ENCODE measurements at places on chromosomes 3 and 15. TPM values are rescaled to one million over a fixed set of nuclear protein-coding genes. Genes with fewer than 3 reads are reported as not detected.
A peak's percentile ranks its signal among the peaks of the same experiment; 100 is the strongest.

- DNase-seq = no peak
These were observed 5.9 kb upstream of the TRA2B start for GRCh38 chr3:185943760-185944106.

DNA sequence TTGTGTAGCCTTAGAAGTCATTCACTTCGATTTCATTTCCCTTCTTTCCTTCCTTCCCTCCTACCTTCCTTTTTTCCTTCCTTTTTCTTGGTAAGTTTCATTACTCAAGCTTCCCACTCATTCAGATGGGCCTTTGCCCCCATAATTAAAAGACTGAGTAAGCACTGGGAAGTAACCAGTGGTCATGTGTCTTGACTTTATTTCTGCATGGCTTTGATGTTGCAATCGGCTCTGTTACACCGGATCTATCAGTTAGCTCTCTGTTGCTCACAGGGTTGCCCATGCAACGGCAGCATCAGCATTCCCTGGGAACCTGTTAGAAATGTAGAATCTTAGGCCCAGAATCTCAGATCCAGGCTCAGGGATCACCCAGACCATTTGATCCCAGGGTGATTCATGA, 25.6 kb upstream of the LARS2 start:
- DNase-seq = no peak

DNA sequence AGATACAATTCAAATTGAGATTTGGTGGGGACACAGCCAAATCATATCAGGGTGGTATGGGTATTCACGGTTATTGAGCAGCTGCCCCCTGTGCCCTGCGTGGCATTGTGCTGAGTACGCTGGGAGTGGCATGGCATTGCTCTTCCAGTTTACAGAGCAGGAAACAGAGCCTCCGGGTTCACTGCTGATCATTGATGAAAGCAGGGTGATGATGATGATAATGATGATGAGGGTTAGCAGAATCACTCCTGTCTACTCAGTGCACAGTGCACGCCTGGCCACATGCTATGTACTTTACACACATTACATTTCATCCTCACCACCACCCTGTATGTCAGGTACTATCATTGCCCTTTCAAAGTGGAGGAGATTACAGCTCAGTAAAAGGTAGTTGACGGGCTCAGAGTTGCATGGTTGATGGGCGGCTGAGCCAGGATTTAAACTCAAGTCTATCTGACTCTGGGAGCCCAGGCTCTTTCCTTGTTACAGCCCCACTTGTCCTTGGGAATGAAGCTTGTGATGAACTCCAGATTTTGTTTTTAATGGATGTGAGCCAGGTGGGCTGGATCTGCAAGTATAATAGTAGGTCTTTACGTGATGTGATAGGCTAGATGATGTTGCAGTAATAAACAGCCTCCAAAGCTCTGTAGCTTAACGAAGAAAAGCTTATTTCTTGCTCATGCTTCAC, 87.6 kb upstream of the MYZAP start:
- no peak for DNase-seq

DNA sequence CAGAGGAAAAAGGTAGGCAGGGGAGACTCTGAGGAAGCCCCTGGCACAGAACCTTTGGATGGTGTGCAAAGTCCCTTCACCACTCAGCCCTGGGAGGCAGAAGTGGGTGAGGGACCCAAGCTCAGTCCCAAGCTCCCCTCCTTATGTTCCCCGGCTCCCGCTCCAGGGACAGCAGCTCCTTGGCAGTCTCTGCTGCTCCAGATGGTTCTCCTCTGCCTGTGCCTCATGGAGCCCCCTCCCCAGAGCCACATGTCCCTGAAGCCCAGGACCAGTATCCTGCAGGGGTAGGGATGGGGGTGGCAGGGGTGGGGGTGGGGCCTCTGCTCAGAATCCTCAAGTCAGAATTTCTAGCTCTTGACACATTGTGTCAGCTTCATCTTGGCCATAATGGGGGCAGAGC, 8.0 kb upstream of the CAMKV start:
- no peak for DNase-seq

DNA sequence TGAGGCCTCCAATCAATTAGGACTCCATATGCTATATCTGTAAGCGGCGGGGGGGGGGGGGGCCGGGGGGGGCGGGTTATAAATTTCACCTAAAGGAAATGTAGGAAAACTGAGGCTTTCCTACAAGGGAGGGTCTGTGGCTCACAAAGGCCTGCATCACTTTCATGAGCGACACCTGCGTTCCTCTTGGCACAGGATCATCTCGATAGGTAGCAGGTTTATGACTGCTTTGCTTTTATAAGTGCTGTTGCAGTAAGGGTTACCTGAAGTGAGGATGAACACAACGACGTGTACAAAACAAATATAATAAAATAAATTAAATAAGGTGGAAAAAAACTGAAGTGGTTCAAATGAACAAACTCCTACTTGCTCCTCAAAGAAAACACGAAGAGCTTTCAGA, 194.3 kb downstream of the FOXP1 start:
- DNase-seq = no peak

GRCh38 chr3:85790445-85791030, 831.7 kb downstream of the CADM2 start:
- DNase-seq = no peak

DNA sequence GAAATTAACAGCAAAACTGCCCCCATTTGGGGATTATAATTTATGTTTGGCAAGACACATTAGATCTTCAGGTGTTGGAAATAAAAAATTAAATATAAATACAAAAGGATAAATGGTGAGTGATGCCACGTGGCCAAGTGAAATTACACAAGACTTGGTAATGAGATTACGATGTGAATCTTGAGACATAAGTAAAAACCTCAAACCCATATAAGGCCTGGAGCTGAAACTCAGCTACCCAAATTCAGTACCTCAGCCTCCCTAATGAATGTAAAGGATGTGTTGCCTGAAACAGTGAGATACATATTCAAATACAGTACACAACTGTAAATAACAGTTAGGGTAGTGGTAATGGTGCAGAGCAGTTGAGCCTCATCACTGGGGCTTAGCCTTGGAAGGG, 1146.6 kb downstream of the OTOL1 start:
- no peak for DNase-seq

- DNase-seq = no peak
These were observed 45.2 kb upstream of the DPPA4 start for GRCh38 chr3:109382588-109382987.

DNA sequence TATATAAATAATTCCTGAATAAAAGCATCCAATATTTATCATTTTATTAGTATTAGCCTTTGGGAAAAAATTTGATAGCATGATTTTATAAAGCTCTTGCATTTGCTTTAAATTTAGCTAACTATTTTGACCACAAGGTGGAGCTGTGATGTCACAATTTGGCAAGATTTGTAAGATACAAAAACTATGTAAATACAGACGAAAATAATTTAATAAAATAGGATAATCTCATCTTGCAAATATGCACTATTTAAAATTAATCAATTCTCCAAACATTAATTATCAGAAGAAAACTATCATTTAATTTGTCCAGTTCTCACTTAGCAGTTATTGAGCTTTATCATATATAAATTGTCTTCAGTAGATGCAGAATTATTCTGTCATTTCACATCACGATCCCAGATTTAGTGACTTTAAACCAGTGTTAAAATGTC, 95.4 kb downstream of the PLOD2 start:
- peak; percentile 78 for DNase-seq

- DNase-seq = no peak
These were observed 14.6 kb upstream of the IGDCC3 start for GRCh38 chr15:65392368-65392767.

DNA sequence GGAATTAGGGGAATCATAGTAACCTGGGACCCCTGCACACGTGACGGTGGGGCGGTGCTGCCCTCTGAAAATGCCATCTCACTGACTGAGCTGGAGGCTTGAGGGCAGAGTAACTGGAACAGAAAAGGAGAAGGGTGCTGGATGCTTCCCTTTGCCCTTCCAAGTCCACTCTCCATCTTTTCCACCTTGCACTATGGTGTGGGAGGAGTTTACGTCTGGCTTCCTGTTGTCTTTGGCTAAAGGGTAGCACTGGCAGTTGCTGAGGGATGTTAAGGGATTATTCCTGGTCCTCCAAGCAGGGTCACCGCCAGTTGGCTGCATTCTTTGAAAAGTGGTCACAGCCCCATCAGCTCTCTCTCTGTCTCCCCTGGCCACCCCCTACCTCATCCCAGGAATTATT, 129.4 kb upstream of the SNTN start:
- peak; percentile 11 for DNase-seq

DNA sequence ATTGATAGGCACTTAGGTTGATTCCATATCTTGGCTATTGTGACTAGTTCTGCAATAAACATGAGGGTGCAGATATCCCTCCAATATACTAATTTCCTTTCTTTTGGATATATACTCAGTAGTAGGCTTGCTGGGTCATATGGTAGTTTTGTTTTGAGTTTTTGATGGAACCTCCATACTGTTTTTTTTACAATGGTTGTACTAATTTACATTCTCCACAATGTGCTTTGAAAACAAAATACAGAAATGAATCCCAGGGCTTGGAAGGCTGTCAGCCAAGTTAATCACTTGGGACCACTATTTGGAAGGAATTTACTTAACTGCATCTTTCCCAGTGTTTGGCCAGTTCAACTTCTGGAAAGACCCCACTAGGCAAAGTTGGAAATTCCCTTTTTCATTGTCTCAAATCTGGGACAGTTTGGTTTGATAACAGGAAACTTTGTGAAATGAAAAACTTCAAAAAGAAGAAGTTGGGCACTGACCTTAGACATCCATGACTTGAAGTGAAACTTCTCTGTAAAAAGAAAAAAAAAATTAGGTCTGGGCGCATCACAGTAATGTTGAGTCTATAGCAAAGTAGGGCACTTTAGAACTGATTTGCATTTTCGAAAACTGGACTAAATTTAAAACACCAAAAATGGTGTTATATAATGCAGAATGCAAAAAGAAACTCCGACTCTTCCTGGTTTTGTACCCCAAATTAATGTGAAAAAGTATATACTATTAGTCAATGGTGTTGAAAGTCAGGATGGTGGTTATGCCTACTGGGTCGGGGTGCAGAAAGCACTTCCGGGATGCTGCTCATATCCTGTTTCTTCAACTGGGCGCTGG, 6.0 kb downstream of the CTSH start:
- DNase-seq = no peak

GRCh38 chr3:55885721-55886120, 398.6 kb upstream of the WNT5A start:
- no peak for DNase-seq

DNA sequence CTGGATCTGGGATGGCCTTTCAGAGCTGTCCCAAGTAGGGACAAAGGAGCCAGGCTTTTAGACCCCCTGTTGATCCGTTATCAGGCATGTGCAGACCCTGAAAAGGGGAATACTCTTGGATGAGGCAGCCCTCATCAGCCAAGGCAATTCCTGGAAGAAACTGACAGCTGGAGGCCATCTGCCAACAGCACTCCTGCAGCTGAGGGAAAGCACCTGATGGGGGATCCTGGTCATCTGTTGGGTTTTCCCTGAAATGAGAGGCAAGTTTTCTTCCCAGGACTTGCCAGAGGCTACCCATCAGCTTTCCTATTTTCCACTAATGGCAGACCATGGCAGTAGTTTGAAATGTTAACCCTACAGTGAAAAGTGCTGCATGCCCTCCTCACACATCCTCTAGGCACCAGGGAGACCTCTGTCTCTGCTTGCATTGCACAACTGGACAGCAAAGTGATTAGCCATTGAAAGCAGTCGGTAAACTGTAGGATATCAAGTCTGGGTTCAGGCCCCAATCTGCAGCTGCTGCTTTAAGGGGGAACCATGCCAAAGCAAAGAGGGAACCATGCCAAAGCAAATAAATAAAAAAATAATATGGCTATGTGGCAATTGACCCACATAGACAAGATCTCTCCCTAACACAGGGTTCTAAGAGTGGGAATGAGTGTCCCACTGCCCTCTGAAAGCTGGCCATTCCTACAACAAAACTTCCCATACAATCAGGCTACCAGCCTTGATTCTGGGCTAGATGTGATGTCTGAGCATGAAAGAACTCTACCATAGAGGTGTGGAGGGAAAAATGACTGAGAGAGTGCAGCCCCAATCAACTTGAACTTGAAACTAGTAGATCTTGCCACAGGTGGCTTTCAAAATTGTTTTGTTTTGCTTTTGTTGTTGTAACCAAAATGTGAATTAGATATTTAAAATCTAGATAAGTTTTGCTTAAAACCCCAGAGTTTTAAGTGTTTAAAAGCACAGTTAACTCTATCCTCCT, 232.0 kb upstream of the STT3B start:
- DNase-seq = peak; percentile 41

- peak; percentile 86 for DNase-seq
These were observed 18.3 kb downstream of the MYZAP start for GRCh38 chr15:57609805-57610529.

DNA sequence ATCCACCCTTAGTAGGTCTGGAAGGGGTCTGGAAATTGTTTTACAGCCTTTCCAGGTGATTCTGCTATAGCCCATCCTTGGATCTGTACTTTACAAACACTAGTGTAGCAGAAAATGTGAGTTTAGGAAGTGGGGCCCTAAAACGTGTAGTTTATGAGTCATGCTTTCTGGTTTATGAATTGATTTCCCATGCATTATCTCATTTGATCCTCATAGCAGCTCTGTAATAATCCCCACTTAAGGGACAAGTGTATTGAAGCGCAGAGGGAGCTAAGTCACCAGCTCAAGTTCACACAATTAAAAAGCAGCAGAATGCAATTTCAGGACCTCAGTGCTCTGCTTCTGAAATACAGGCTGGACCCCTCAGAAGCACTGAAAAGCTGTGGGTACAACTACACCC, 22.7 kb upstream of the STARD5 start:
- no peak for DNase-seq

- DNase-seq = no peak
These were observed 13.8 kb downstream of the DCBLD2 start for GRCh38 chr3:98887684-98888083.

DNA sequence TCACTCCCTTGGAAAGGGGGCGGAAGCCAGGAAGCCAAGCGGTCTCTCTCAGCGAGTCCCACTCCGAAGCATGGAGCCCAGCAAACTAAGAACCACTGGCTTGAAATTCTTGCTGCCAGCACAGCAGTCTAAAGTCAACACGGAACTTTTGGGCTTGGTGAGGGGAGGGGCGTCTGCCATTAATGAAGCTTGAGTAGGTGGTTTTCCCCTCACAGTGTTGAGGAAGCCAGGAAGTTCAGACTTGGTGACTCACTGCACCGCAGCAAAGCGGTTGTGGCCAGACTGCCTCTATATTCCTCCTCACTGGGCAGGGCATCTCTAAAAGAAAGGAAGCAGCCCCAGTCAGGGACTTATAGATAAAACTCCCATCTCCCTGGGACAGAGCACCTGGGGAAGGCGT, 665.4 kb upstream of the CBLB start:
- DNase-seq = no peak

Gene PRICKLE2
- total RNA-seq = 1.6 TPM

Gene GREM1
- under 0.01 TPM for total RNA-seq

Gene RYR3
- not detected for total RNA-seq

Gene KLHL40
- not detected for total RNA-seq

Gene GP9
- not detected for total RNA-seq

Gene SEMA3F
- 16.1 TPM for total RNA-seq

Gene IL20RB
- 0.79 TPM for total RNA-seq

Gene PARP15
- total RNA-seq = 0.40 TPM

Gene OXSR1
- total RNA-seq = 32.1 TPM

Gene TMEM87A
- 39.0 TPM for total RNA-seq

Gene AMOTL2
- total RNA-seq = 98.2 TPM

Data from lung microvascular endothelial cell (primary cell).